ENCODE measurements at places on chromosomes 6 and 20. TPM values are rescaled to one million over a fixed set of nuclear protein-coding genes. Genes with fewer than 3 reads are reported as not detected.

Gene LPA
- total RNA-seq, result not detected

Gene THBD
- total RNA-seq, result not detected

Gene TCP11
- not detected for total RNA-seq

Gene COL9A1
- total RNA-seq, result 16.5 TPM

Gene GRM1
- total RNA-seq, result not detected

Gene FKBP1A
- total RNA-seq, result 170 TPM

Gene TMEM74B
- total RNA-seq, result not detected

Gene MCHR2
- total RNA-seq, result not detected

Gene NFKBIE
- total RNA-seq, result 27.7 TPM

Gene IL17F
- total RNA-seq, result not detected

Gene GPX5
- not detected for total RNA-seq

Gene FAM217A
- total RNA-seq, result not detected

Gene LY6G6D
- not detected for total RNA-seq

Gene ZMYND8
- 21.5 TPM for total RNA-seq

Gene C6orf15
- total RNA-seq, result not detected

Gene PHACTR2
- 98.1 TPM for total RNA-seq

Gene ELOVL4
- 27.6 TPM for total RNA-seq

Gene WFDC12
- total RNA-seq, result not detected

Gene LY6G5B
- total RNA-seq, result not detected

Gene BPI
- not detected for total RNA-seq

Gene BANF2
- total RNA-seq, result not detected

Gene SLC22A2
- total RNA-seq, result not detected

Gene LIN28B
- 62.0 TPM for total RNA-seq

Gene DSP
- 161 TPM for total RNA-seq

Gene PRDM13
- total RNA-seq, result 0.06 TPM

Gene SSTR4
- not detected for total RNA-seq

Gene CCN6
- total RNA-seq, result not detected

Gene GSTA3
- not detected for total RNA-seq

Gene OPRL1
- total RNA-seq, result 5.0 TPM

Gene BTBD3
- total RNA-seq, result 38.2 TPM

Gene CALHM5
- under 0.01 TPM for total RNA-seq
